ENCODE measurements at places on chromosomes 5 and 9. TPM values are rescaled to one million over a fixed set of nuclear protein-coding genes. Genes with fewer than 3 reads are reported as not detected.

Gene CAMK4
- 0.51 TPM for polyA plus RNA-seq

Gene FAM78A
- 1.1 TPM for polyA plus RNA-seq

Gene TMOD1
- 72.3 TPM for polyA plus RNA-seq

Gene LSM11
- polyA plus RNA-seq = 1.2 TPM

Gene DEPDC1B
- polyA plus RNA-seq = 0.08 TPM

Gene ADAMTS2
- 5.2 TPM for polyA plus RNA-seq

DNA sequence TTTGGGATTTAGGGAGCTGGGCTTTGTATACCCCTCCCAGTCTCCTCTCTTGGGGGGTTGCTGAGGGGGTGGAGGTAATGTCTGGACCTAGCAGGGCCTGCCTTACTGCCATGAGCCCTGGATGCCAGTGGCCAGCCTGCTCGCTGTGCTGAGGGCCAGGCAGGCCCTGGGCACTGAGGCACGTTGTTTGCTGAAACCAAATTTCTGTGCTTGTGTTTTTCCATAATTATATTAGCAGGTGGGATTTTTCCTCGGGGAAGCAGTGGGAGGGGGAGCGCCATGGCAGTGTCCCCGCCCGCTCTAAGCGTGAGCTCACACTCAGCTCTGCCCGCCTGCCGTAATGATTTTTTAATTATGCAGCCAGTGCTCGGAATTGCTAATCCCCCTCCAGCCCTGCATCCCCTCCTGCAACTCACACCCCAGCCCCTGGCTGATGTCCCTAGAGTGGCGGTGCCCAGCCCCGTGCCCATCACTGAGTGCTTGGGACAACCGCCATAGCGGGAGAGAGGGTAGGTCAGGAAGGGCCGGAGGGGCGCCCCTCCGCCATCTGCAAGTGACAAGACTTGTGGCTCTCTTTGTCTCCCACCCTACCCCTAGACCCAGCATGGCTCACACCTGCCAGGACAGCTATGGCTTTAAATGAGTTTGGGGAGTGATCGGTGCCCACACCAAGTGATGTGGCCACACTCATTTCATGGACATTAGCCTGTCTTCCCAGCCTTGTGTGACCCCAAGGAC lies 20.9 kb downstream of the CXXC5 start:
- peak; percentile 22 for DNase-seq
- no peaks in the 10 kb centered on the region for H3K27me3 ChIP-seq
- no peaks in the 10 kb centered on the region for H3K36me3 ChIP-seq
- peaks cover 60% of the 10 kb centered on the region for H3K4me1 ChIP-seq
- peak overlapping the region; percentile 81 for H3K27ac ChIP-seq

- no peaks in the 10 kb centered on the region for H3K36me3 ChIP-seq
- DNase-seq = no peak
- H3K4me1 ChIP-seq = no peaks in the 10 kb centered on the region
- peaks cover 6% of the 10 kb centered on the region for H3K27me3 ChIP-seq
- H3K4me3 ChIP-seq = no peak overlapping the region
Measured at GRCh38 chr5:66527478-66528035, 68.6 kb upstream of the MAST4 start.

DNA sequence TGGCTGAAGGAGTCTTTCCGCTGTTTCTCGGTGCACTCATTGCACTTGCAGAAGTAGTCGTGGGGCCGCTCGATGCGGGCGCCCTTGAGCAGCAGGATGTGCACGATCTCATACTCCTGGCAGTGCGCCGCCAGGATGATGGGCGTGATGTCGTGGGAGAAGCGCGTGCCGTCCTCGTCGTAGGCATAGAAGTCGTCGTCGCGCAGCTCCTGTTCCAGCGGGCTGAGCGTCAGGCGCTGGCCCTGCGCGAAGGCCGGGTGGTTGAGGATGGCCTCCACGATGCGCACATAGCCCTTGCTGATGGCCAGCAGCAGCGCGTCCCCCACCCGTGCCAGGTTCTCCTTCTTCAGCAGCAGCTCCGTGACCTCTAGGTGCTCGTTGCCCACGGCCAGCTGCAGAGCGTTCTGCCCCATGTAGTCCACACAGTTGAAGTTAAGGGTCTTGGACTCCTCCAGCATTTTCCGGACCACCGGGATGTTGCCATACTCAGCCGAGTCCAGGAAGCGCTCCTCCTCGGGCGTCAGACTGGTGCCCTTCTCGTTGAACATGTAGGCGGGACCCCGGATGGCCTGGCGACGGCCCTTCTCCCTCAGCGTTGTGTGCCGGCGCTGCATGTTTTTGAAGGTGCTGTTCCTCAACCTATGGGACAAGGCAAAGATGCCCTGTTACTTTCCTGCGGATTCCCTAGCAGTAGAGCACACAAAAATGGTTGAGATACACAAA lies 8.4 kb downstream of the TRPC7 start:
- no peak for DNase-seq
- H3K4me1 ChIP-seq = no peaks in the 10 kb centered on the region
- no peak overlapping the region for H3K4me3 ChIP-seq
- H3K27ac ChIP-seq = no peak overlapping the region

GRCh38 chr9:115289757-115290208 lies 171.8 kb upstream of the TNC start:
- DNase-seq = no peak
- no peaks in the 10 kb centered on the region for H3K27me3 ChIP-seq
- H3K4me3 ChIP-seq = no peak overlapping the region
- no peaks in the 10 kb centered on the region for H3K36me3 ChIP-seq
- no peaks in the 10 kb centered on the region for H3K4me1 ChIP-seq

DNA sequence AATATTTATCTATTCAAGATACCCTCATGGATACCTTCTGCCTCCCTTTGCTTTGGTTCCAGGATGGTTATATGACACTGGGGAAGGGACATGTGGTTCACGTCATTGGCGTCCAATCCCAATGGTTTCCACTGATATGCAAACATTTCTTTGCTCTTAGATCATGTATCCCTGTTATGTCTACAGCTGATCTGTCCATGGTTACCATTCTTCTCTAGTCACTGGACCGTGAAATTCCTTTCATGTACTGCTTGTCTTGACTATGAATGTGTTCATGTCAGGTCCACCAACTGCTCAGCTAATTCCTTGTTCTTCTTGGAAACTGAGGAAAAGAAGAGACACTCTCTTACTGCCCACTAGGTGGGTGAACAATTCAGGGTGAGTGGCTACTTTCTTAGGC lies 391.1 kb upstream of the ZNF608 start:
- no peak overlapping the region for H3K4me3 ChIP-seq
- no peak overlapping the region for H3K27ac ChIP-seq
- H3K36me3 ChIP-seq = no peaks in the 10 kb centered on the region

DNA sequence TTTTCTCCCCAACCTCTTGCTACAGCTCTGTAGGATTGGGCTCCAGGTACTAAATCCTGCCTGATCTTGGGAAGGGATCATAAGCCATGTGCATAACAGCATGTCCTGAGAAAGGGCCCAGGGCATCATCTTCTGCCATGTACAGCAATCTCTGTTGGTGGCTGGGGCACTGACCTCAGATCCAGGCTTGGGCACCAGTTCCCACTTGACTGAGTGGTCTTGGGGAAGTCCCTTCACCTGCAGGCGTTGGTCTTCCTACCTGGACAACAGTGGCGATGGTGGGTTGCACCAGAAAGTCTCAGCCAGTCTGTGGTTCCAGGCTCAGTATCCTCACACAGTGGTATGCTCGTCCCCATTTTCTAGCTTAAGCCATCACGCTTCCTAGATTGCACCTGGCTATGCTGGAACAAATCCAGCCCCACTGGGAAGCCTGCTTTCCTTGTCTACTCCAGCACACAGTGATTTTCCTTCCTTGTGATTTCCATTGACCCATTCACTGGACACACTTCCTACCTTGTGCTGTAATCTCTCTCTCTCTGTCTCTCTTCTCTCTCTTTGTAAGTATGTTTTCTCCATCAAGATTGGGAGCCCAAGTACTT lies 121.7 kb upstream of the PITX1 start:
- H3K4me3 ChIP-seq = no peak overlapping the region
- H3K27ac ChIP-seq = no peak overlapping the region
- H3K4me1 ChIP-seq = no peaks in the 10 kb centered on the region
- H3K36me3 ChIP-seq = no peaks in the 10 kb centered on the region
- no peaks in the 10 kb centered on the region for H3K27me3 ChIP-seq

- no peaks in the 10 kb centered on the region for H3K36me3 ChIP-seq
- H3K27me3 ChIP-seq = no peaks in the 10 kb centered on the region
- H3K27ac ChIP-seq = no peak overlapping the region
- no peaks in the 10 kb centered on the region for H3K4me1 ChIP-seq
- H3K4me3 ChIP-seq = no peak overlapping the region
- DNase-seq = no peak
Measured at GRCh38 chr5:98401656-98402055, 371.8 kb upstream of the RGMB start.

DNA sequence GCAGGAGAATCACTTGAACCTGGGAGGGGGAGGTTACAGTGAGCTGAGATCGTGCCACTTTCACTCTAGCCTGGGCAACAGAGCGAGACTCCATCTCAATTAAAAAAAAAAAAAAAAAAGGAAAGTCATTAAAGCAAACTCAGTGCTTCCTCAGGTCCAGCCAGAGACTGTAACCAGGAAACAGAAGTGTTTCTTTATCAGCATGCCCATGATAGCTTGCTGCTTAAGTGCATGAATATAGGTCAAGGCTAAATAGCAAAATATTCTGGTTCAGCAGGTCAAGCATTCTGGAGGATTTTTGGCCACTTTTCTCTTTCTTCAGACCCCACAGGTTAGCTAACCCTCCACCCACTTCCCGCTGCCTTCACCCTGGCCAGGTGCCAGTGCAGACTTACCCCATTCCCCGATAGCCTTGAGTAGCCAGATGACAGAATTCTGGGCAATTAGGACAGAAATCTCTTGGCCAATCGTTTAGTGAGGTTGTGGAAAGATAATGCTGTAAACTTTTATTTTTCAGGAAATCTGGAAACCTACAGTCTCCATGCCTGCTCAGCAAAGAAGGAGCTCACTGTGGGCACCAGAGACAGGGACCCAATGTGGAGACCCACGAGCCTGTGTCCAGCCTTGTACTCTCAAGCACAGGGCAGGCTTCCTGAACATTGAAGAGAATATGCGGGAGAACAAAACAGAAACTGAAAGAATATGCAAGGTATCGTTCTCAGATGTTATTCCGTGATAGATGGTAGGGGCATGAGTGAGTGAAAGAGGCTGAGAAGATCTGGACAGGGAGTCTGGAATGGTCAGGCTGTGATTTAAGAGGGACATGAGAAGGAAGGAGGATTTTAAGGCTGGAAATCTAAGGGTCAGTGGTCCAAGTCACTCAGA lies 4.2 kb upstream of the UGT3A2 start:
- H3K4me3 ChIP-seq = peak overlapping the region; percentile 34
- H3K4me1 ChIP-seq = no peaks in the 10 kb centered on the region
- H3K27ac ChIP-seq = no peak overlapping the region
- DNase-seq = peak; percentile 24

GRCh38 chr9:131727795-131728545 lies 11.9 kb downstream of the RAPGEF1 start:
- no peak overlapping the region for H3K27ac ChIP-seq
- no peaks in the 10 kb centered on the region for H3K27me3 ChIP-seq
- DNase-seq = no peak
- H3K4me1 ChIP-seq = peaks cover 56% of the 10 kb centered on the region

DNA sequence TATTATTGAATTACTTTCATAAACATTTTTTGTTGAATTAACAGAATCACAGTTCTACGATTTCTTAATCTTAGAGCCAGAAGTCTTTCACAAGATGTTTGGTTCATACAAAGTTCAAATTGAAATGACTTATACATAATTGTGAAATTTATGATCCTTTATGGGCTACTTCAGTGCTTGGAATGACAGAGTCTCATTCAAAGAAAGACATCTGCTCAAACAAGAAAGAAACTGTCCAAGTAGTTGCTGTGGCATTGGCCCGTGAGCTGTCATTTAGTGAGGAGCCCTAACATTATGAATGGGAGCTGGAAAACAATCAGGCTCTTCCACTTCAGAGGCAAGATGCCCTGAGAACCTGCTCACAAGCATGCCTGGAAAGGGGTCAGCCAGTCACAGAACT lies 63.4 kb downstream of the AUH start:
- H3K4me3 ChIP-seq = no peak overlapping the region
- H3K27ac ChIP-seq = no peak overlapping the region
- peaks cover 60% of the 10 kb centered on the region for H3K4me1 ChIP-seq
- peaks cover 18% of the 10 kb centered on the region for H3K36me3 ChIP-seq
- DNase-seq = peak; percentile 22

GRCh38 chr5:139668064-139668880 lies 20.1 kb downstream of the CXXC5 start:
- H3K4me1 ChIP-seq = peaks cover 60% of the 10 kb centered on the region
- H3K36me3 ChIP-seq = no peaks in the 10 kb centered on the region
- no peaks in the 10 kb centered on the region for H3K27me3 ChIP-seq
- H3K27ac ChIP-seq = peak overlapping the region; percentile 81

DNA sequence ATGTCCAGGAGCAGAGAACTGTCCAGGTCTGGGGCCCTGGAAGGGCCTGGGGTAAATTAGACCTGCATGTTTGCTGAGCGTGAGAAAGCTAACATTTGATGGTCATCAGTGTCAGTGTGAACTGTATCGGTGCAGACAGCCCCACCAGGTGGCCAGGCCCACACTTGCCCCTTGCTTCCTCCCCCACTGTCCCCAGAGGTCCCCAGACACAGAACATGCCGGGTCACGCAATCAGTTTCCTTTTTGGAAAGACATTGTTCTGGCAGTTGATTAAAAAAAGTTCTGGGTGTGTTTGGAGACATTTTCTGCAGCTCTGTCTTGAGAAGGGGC lies 1.5 kb downstream of the NKD2 start:
- no peak for DNase-seq
- H3K4me3 ChIP-seq = no peak overlapping the region
- peaks cover 4% of the 10 kb centered on the region for H3K4me1 ChIP-seq

DNA sequence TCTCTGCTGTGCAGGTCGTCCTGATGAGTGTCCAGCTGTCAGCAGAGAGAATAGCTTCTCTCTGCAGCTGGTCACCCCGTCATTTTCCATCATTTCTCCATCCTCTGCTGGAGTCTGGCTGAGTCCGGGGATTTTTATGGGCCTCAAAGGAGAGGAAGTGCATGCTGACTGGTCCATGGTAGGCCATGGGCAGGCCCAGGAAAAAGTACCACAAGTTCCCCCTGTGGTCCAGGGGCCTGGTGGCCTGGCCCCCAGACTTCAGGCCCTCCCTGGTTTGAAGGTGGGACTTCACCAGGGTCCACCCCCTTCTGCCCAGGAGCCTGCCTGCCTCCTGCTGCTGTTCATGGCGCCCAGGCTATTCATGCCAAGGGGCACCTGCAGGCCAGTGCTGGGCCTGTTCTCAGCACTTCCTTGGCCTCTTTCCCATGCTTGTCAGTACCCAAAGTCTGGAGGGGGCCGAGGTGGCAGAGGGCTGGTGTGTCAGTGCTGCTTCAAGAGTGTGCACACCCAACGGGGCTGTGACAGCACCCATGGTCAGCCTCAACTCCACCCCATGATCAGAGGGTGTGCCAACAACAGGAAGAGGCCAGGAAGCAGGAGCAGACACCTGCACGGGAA lies 7.3 kb upstream of the MTMR12 start:
- H3K4me1 ChIP-seq = no peaks in the 10 kb centered on the region
- no peak overlapping the region for H3K27ac ChIP-seq
- H3K36me3 ChIP-seq = no peaks in the 10 kb centered on the region
- DNase-seq = no peak
- no peak overlapping the region for H3K4me3 ChIP-seq

- no peak for DNase-seq
- no peaks in the 10 kb centered on the region for H3K27me3 ChIP-seq
- H3K4me3 ChIP-seq = no peak overlapping the region
- H3K4me1 ChIP-seq = no peaks in the 10 kb centered on the region
- no peak overlapping the region for H3K27ac ChIP-seq
- H3K36me3 ChIP-seq = no peaks in the 10 kb centered on the region
Measured at GRCh38 chr5:128736553-128736952, 198.5 kb upstream of the FBN2 start.

GRCh38 chr5:56530626-56531138 lies 284.7 kb upstream of the MAP3K1 start:
- no peaks in the 10 kb centered on the region for H3K36me3 ChIP-seq
- H3K4me3 ChIP-seq = no peak overlapping the region
- no peak overlapping the region for H3K27ac ChIP-seq
